ENCODE measurements at places on chromosomes 6 and 20.
A peak's percentile ranks its signal among the peaks of the same experiment; 100 is the strongest.

- no peak for DNase-seq
These were observed 93.9 kb downstream of the PRND start for GRCh38 chr20:4815628-4816027.

DNA sequence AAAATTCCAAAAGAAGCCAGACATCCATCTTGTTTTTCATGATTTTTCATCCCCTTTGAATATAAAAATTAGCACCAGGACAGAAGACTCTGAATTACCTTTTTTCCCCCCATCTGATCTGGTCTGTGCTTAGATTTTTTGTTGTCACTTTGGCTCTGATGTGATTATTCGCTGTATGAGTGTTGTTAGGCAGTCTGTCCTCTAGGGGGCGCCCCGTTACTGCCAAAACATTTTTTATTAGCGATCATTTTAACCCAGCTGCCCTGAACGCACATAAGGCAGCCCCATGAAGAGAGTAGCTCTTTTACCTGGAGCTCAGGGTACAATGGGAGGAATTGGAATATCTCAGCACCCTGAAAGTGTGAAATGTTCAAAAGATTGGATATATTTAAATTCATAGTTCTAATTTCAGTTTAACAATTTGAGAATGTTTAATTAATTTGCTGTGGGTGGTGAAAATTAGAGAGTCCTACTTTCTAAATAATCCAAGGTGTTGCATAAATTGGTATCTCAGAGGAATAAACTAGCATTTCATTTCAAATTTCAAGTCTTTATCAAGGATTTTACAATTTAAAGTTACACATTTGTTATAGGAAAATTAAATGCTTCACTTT, 60.8 kb downstream of the PRPH2 start:
- DNase-seq, result peak; percentile 69

DNA sequence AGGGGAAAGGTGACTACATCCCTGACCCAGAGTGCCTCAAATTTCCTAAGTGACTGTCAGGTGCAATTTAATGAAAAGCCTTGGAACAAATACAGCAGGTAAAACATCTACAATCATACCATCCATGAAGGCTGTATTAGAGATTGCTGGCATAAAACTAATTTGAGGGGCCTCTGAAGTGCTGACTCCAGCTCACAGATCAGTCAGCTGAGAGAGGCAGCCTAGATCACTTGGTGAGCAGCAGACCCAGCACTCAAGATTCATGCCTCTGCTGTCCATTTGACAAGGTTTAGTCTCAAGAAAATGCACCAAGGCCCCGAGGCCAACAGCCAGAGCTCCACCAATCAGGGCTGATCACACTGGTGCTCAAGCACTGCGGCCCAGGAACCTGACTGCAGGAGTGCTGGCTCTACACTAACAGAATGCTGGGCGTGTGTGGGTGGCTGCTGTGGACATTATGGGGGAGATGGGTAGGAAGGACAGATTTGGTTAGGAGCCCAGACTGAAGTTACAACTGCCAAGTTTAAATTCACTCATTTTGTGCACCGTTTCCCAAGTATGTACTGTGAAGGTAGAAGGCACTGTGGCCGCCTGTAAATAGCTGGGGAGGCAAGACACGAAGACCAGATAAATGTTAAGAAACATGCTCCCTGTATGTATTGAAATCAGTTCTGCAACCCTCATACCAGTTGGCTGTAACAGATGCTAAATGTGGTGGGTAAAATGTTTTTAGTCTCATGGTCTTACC, 28.2 kb downstream of the SNX5 start:
- DNase-seq, result no peak

DNA sequence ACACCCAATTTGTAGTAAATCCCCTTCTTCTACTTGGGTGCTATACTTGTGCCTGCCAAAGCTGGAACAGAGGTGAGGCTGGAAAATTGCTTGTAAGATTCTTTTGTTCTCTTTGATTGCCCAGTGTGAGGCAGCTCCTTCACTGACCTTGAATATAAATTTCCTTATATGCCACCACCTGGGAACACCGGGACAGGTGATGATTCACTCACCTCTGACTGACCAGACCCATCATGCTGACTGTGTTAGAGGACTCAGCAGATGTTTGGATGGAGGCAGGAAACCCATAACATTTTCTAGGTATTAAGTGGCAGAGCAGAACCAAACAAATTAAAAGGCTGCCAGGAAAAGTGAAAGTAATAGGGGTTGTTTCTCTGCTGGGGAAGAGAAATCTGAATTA, 120.9 kb downstream of the GRM1 start:
- DNase-seq, result peak; percentile 81

- no peak for DNase-seq
These were observed 4.1 kb upstream of the KCNQ5 start for GRCh38 chr6:72617721-72618120.

GRCh38 chr6:46243754-46244153, 73.0 kb upstream of the ENPP5 start:
- no peak for DNase-seq

DNA sequence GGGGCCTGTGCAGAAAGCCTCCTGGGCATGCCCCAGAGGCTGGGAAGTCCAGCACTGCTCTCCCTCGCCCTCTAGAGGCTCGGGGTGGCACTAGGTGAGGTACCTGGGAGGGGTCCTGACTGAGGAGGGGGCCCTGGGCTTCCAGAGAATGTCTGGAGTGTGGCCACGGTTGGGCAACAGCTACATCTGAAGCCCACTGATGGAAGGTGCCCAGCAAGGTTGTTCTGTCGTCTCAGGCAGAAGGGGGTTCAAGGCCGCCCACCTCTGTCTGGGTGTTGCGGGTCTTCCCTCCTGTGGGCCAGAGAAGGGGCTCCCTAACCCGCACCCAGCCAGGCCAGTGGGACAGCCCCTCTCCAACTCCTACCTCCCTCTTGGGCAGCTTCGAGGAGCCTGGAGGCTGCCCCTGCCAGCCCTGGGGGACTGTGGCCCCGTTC, 11.4 kb upstream of the VEGFA start:
- no peak for DNase-seq

GRCh38 chr6:87139236-87139635, 16.1 kb upstream of the ZNF292 start:
- DNase-seq, result peak; percentile 55

DNA sequence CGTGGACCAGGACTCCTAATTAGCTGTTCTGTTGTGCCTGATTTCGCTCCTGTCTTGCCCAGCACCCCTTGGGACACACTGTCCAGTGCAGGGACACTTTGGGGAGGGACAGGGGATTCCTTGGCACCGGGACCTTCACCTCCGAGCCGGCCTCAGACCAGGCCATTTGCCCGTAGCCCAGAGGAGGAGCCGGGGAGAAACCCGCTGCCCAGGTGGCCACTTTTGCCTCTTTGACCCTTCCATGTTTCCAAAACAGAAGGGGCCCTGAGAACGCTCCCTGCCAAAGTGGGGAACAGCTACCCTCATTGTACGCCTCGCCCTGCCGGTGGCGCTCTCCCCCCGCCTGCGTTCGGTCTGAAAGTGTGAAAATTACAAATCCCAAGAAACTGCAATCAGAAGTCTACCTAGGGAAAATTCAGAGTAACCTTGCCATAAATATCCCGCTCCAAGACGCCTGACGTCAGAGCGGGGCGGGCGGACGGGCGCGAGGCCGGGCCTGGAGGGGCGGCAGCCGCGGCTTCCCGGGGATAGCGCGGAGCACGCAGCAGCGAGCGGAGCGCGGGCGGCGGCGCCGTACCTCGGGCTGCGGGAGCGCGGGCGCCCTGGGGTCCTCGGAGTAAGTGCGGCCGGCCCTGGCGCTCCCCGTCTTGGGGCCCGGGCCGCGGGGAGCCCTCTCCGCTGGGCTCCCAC, at the start of gene DAAM2:
Gene DAAM2, plus strand, starts transcription at position 527 of the 690 bp plus-strand sequence. CDS start 63,927 bp downstream, outside the sequence.
- peak; percentile 48 for DNase-seq

- DNase-seq, result no peak
These were observed 37.0 kb upstream of the MPC1 start for GRCh38 chr6:166419717-166420116.

DNA sequence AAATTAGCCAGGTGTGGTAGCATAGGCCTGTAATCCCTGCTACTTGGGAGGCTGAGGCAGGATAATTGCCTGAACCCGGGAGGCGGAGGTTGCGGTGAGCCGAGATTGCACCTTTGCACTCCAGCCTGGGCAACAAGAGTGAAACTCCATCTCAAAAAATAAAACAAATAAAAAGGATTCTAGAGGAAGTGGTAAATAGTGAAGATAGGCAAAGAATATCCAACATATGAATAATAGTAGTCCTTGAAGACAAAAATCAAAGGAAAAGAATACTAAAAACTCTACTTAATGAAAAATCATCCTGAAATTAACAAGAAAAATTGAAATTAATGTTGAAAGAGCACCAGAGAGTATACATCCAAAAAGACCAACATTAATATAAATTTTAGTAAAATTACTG, 67.0 kb upstream of the MRAP2 start:
- no peak for DNase-seq

DNA sequence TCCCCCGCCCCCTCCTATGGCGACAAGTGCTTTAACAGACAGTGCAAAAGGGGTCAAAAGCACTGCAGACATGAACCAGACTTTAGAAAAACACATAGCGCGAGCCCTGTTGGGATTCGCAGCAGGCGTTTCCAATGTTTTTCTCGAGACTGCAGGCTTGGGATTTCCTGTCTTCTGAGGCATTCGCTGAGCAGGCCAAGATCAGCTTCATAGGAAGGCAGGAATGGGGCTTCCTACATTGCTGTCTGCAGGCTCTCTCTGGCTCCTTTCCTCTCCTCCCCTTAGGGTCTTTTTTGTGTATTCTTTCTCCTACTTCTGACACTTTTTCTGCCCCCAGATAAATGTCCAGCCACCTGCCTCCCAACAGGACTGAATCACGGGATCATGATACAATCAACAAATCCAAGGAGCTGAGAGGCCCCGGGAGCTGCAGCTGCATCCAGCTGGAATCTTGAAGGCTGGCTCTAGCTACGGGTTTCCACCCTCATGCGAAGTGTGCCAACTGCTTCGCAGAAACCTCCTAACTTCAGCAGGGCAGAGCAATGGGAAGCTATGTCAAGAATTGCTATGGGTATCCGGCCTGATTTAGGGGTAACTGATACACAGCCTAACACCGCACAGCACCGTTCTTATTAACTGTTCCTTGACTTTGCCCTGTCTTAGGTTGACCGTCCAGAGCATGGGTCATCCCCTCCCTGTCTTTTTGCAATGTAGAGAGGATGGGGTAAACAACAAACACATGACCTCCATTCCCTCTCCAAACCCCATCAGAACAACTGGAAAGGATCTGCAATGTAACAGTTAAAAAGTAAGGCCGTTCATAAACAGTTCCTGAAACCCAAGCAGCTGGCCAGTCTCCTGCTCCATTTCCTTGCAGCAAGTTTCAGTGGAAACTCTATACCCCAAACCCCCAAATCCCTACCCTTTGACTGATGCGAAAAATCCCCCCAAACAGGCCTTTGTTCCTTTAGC, 31.5 kb downstream of the SNX5 start:
- no peak for DNase-seq

DNA sequence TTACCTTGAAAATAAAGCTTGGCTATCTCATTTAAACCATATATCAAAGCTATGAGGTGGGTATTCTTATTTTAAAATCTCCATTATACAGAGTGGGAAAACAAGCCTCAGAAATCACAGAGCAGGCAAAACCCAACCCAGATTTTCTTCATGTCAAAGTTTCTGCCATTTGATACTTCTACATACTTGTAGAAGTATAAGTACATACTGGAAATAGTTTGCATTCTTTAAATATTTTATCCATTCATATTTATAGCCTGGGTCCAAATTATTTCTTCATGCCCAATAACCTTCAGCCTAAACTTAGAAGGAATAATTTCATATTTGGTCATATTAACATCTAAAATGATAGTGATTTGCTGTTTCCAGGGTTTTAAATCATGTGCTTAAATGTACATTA, 61.8 kb downstream of the MLIP start:
- no peak for DNase-seq

DNA sequence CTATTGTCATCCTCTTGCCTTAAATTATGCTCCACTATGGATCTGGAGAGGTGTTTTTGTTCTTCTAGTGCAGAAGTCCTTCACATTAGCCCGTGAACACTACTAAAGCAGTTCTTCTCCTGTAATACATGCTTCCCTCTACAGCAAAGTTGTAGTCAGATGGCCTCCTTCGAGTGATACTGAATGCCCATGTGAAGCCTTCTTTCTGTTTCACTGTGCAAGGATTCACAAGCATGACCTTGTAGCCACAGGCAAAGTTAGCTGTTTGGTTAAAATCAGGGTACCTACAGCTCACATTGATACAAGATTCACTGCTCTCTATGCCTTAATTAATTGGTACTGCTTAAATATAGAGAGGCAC, 47.6 kb downstream of the ARHGAP18 start:
- DNase-seq, result no peak

GRCh38 chr6:85675030-85675819, 32.5 kb upstream of the SYNCRIP start:
- peak; percentile 82 for DNase-seq

DNA sequence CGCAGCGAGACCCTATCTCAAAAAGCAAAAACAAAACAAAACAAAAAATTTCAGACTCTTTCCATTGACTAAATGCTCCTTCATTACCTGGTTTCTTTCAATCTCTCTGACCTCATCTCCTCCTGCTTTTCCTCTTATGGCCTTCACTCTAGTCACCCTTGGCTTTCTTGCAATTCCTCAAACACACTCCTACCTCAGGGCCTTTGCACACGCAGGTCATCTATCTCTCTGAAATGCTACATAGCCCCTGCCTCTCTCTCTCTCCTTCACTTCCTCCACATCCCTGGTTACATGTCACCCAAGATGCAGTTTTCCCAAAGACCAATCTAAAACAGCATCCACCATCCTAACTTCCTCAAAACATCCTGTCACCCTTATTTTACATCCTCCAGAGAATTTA, 96.8 kb downstream of the PREX1 start:
- no peak for DNase-seq

DNA sequence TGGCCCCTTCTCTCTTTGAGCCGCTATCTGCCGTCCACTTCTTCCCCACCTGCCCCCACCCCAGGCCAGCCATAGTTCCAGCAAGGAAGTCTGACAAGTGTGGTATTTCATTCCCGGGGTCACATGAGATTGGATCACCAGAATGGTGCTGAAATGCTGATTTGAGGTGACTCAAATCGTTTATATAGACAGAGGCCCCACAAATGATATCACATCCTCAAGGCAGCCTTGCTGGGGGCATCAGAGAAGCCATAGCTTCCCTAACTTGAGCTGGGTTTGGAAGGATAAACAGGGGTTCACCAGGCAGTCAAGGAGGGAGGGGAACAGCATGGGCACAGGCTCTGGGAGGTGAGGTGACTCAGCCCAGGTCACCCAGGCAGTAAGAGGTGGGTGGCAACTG, 9.9 kb downstream of the SDCBP2 start:
- DNase-seq, result peak; percentile 31

- DNase-seq, result no peak
These were observed 58.1 kb downstream of the TMEM242 start for GRCh38 chr6:157265186-157265585.

DNA sequence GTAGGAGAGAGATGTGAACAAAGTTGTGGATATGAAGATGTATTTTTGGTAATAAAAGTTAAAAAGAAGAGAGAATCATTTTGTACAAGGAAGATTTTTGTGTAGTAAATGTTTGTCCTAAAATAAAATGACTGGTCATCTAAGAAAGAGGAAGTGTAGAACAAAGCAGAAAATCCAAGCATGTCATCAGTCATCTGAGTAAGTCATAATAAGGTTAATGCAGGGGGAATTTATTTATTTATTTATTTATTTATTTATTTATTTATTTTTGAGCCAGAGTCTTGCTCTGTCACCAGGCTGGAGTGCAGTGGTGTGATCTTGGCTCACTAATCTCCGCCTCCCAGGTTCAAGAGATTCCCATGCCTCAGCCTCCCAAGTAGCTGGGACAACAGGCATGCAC, 15.7 kb upstream of the CGA start:
- DNase-seq, result no peak

Measured in kidney tubule cell (primary cell).